ENCODE measurements at places on chromosomes 3 and 15.
A peak's percentile ranks its signal among the peaks of the same experiment; 100 is the strongest.

DNA sequence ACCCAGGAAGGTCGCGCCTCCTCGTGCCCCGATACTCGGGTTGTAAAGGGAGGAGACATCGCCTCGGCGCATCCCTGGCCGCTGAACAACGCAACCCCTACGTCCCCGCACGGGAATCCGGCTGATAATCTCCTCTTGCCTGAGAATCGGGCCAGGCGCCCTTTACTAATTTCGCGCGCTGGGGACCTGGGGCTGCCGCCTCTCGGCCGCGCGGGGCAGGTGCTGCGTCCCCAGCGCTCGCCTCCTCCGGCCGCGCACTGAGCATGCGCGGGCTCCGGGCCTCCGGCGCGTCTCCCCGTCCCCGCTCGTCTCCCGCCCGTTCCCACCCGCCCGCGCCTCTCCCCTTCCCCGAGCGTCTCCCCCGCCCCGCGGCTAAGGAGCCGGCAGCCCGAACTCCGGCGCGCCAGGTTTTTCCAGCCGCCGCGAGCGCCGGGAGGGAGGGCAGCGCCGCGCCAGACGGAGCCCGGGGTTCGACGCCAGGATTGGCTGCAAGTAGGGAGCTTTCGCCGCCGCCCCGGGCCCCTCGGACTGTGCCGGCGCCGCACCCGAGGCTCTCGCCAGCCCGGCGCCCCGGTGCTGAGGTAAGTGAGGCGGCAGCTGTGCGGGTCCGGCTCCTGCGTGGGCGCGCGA is at the start of gene CNTN4:
Gene CNTN4 (plus strand): TSS at position 469 of the 630 bp plus-strand sequence.
- no peak for DNase-seq

DNA sequence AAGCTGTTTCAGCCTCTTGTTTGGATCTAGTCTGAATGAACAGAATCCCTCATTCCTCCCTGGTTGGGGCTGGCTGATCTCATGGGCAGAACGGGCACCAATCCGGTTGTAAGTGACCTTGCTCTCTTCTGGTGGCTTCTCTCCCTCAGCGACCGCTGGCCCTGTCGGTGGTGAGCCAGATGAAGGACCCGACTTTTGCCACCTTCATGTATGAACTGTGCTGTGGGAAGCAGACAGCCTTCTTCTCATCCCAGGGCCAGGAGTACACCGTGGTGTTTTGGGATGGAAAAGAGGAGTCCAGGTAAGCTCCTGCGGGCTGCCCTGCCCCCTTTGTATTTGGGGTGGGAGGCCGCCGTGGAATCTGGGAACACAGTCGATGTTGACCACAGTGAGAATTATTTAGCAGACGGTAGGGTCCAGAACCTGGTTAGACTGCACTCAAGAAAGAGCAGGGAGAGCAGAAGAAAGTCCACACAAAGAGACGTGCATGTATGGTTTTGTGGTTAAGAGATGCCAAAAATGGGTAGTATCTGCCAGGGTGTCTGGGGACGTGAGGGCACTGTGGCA is 138.8 kb downstream of the LRRK1 start:
- DNase-seq, result no peak

DNA sequence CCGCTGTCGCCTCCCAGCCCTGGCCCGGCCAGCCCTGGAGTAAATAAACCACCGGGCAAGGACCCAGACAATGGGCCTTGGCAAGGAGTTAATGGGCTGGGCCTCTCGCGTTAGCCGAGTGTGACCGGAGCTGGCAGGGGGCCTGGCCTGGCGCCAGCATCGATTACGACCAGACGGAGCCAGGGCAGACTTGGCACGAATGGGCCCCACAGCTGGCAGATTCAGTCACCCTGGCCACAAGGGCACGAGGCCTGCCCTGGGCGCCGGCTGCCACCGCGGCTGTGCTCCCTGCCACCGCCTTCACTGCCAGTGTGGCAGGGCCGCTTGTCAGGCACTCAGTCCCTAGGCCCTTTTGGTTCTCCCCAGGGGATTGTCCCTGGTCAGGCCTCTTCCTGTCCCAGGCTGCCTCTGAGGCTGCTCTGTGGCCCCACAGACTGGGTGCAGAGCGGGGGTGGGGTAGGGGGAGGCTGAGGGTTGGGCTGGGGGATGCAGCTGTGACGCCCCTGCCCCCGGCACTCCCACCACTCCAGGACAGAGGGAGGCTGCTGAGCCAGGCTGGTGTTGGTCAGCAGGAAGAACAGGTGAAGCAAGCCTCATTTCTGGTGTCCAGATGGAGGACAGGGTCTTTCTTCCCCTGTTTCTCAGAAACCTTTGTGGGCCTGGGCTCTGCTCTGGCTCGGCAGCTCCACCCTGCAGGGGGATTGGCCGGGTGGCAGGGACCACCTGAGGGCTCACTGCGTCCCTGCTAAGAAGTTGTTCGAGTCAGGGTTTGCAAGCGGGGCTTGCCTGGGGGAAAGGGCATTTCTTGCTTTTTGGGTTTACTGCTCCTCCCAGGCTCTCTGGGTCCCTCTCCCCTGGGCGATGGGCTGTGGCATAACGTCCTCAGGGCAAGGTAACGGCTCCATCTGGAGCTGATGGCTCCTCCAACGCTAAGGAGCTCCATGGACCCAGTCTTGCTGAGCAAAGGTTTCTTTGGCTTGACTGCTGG is 30.5 kb upstream of the SRP14 start:
- peak; percentile 48 for DNase-seq

DNA sequence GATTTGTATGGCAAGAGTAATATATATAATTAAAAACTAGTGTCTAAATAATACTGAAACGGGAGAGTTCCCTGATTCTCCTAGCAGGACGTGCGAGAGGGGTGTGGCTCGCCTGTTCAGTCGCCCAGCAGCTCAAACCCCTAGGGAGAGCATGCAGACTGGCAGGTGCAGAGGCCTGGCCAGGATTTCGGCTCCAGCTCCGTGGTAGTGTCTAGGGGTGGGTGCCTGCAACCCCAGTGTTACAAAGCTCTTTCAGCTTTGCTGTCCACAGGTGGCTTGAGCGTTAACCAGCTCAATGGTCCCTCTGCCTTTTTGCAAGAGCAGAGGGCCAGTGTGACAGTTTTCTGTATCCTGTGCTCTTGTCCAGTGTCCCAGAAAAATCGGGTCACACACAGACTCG is 226.6 kb downstream of the ALCAM start:
- no peak for DNase-seq

GRCh38 chr3:126959921-126960603 is 22.9 kb upstream of the PLXNA1 start:
- peak; percentile 67 for DNase-seq

GRCh38 chr3:163766112-163766511 is 1312.2 kb downstream of the SI start:
- DNase-seq, result no peak

DNA sequence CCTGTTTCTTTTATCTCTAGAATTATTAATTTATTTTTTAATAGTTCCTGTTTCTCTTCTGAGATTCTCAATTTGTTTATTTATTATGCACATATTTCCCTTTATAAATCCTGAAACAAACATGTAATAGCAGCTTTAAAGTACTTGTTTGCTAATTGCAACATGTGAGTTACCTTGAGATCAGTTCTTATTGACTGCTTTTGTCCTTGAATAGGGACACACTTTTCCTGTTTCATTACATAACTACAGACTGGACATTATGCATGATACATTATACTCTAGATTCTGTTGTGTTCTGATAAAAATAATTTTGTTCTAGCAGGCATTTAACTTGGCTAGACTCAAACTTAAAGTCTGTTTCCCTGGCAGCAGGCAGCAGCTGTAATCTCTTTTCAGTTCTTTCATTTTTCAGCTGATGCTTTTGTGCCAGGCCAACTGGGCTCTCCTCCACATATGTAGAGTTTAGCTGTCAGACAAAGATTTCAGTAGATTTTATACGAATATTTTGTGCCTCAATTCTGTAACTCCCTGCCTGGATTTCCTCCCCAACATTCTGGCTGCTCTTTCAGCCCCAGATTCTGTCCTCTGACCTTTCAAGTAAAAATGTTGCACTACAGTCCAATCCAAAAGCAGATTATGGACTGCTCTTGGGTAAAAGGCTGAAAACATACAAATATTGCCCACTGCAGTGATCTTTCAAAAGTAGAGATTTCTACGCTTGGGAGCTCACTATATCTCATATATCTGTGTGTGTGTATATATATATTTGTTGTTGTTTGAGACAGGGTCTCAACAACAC is 41.9 kb downstream of the PCOLCE2 start:
- no peak for DNase-seq

Measured in EL (cell line).